ENCODE measurements at places on chromosomes 2 and 18.
A peak's percentile ranks its signal among the peaks of the same experiment; 100 is the strongest.

- no peak for DNase-seq
Measured at GRCh38 chr18:42156281-42156680, 201.2 kb downstream of the PIK3C3 start.

DNA sequence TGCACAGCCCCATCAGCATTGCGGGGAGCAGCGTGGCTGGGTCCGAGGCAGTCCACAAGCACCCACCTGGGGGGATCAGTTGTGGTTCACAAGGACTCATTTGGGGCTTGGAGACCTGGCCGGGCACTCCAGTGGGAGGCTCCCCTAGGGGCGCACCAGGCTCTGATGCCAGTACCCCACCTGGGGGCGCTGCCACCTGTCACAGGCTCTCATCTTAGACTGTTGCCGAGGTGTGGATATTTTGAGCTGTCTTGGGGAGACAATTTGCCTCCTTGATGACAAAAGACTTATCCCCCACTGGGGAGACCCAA lies 3.0 kb downstream of the ADRA2B start:
- peak; percentile 32 for DNase-seq

- DNase-seq: no peak
Measured at GRCh38 chr2:221431477-221431876, 140.6 kb downstream of the EPHA4 start.

- DNase-seq: no peak
Measured at GRCh38 chr18:10743766-10744165, 217.9 kb downstream of the NAPG start.

GRCh38 chr2:187617120-187617519 lies 62.9 kb upstream of the TFPI start:
- DNase-seq: no peak

DNA sequence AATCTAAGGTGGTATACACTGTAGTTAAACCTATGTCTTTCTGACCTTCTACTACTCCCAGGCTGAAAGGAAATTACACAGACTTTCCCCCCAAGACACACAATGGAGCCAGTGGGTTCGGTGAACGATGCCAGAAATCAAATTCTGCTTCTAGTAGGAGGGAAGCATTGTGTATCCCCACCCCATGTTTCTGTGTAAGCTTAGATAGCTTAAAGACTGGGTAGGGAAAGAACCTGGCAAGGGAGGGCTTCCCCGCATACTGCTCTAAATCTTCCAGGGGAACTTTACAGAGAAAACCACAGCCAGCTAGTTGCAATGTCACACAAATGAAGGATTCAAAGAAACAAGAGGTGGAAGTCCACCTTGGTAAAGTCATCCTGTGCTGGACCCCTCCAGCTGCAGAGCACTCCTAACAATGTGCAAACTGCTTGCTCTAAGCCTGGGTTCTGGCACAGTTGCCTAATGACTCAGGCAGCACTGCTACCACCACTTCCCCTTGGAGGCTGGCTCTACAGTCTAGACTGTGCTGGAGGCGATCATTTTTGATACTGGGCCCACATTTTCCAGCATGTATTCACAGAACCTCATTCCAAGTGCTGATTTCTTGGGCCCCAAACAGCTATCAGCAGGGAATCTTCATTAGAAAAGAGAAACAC lies 47.5 kb downstream of the TRIB2 start:
- DNase-seq: no peak

GRCh38 chr18:30991397-30991796 lies 51.1 kb downstream of the DSC3 start:
- no peak for DNase-seq

DNA sequence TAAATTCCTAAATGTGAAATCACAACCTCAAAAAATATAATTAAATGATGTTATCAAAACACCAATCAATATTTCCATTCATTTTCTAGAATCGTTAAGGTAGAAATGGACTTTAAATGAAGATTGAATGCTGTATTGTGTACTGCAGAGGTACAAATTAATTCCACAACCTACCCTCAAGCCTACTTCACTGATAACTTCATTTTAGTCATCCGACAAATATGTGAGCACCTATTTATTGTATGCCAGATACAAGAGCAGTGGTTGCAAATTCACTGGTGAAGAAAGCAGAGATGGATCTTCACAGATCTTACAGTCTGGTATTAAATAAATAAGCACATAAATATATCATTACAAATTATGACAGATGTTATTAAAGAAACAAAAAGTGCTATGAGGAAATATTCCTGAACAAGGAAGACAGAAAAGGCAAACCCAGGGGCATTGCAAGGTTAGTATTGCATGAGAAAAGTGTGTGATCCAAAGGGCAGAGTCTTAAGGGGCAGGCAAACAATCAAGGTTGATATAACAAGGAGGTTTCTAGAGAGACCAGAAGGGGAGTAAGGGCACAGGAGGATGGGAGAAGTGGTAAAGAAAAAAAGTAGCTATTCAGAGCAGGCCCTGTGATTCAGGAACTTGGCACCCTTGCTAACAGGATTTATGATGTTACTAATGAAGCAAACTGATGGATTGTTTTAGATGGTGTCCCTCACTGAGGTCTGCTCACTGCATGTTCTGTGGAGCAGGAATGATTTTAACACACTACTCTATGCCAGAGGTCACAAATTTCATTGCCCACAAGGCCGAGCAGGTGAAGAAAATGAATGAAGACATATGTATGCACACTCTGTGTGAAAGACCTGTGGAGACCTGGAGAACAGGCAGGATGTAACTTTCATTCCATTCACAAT lies 128.0 kb upstream of the CCDC150 start:
- no peak for DNase-seq

- no peak for DNase-seq
Measured at GRCh38 chr2:12452185-12452584, 264.6 kb upstream of the TRIB2 start.

GRCh38 chr2:30225131-30225762 lies 6.1 kb upstream of the LBH start:
- DNase-seq: peak; percentile 55

GRCh38 chr2:126864861-126865260 lies 33.8 kb upstream of the TEX51 start:
- DNase-seq: no peak

DNA sequence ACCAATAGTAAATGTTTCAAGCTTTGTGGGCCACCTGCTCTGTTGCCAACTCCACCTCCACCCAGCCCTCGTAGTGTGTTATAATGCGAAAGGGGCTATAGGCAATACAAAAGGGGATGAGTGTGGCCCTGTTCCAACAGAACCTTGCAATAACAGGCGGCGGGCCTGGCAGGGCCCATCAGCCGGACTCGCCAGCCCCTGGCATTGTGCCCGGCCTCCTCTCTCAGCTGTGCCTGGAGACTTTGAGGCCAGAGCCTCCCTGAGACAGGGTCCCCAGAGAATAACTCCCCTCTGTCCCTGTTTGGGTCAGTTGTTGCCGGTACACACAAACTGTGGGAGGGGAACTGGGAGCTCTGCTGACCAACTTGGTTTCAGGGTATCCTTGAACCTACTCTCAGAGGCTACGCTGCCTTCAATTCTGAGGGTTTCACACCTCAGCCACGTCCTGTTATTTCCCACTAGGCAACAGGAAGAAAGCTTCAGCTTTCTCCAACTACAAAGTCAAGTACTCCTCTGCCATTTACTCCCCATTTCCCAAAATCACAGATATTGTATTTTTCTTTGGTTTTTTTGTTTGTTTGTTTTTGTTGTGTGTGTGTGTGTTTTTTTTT lies 58.0 kb upstream of the ZNF236 start:
- DNase-seq: peak; percentile 40

- no peak for DNase-seq
Measured at GRCh38 chr2:149180226-149180875, 141.9 kb downstream of the LYPD6B start.

DNA sequence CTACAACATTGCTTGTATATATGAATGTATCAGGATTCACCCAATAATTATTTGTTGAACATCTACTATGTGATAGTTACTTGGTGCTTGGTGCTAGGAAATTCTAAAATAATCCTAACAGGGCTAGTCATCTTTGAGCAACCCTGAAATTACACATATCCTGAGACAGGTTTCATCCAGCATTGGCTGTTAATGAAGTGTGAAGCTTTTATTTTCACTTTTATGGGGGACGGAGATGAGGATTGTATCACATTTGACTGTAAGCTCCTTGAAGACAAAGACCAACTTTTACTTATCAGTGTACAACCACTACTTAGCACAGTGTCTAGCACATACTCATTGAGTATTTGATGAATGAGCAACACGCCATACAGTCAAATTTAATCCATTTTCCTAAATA lies 6.8 kb upstream of the GALM start:
- no peak for DNase-seq

- peak; percentile 79 for DNase-seq
Measured at GRCh38 chr2:233267516-233268245, 16.2 kb downstream of the ATG16L1 start.

DNA sequence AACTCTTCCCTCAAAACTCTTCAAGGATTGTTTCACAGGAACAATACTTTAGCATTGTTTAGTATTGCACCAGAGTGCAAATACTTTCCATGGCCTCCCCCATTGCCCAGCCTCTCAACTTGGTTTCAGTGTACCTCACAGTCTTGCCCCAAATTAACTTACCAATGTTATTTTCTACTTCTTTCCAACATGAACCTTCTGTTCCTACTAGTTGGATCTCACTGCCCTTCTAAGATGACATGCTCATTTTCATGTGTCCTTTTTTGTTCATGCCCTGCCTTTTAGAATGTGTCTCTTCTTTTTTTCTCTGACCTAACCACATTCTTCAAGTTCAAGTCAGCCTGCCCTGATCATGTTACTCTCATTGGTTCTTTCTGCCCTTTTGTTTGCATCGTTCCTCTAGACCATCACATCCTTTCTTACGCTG lies 4.1 kb downstream of the SPATS2L start:
- no peak for DNase-seq

DNA sequence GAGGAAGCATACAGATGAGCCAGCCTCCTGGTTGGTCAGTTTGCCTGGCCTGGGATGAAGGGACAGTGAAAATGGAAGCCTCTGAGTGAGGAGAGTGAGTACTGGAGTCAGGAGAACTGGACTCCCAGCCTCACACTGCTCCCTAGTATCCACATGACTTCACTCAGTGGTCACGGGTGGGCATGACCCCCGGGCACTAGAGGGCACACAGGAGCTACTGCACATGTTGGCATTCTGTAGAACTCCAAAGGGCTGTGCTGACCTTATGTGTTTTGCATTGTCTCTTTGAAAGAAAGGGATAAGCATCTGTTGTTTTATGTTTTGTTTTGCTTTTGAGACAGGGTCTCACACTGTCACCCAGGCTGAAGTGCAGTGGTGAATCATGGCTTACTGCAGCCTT lies 23.7 kb downstream of the NCAPH start:
- no peak for DNase-seq

- no peak for DNase-seq
Measured at GRCh38 chr2:170255971-170256370, 78.0 kb downstream of the MYO3B start.

- no peak for DNase-seq
Measured at GRCh38 chr2:110948027-110948674, 172.6 kb upstream of the BCL2L11 start.

- DNase-seq: no peak
Measured at GRCh38 chr2:240502430-240503121, 55.2 kb downstream of the ANKMY1 start.

DNA sequence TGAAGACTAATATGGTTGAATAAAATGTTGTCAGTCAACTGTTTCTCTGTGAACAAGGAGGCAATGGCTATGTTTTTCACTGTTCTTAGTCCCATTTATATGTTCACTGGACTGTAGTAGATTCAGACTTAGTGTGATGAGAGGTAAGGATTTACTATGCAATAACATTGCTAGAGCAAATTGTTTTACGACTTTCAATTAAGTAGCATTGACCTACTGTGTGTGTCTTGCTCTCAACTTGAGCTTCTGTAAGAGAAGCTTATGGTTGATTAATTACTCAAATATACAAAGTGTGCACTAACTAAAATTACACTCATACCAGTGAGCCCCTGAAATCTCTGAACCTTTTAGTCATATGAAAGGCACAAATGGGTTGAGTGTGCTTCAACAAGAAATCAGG lies 168.6 kb downstream of the RAPGEF4 start:
- no peak for DNase-seq

DNA sequence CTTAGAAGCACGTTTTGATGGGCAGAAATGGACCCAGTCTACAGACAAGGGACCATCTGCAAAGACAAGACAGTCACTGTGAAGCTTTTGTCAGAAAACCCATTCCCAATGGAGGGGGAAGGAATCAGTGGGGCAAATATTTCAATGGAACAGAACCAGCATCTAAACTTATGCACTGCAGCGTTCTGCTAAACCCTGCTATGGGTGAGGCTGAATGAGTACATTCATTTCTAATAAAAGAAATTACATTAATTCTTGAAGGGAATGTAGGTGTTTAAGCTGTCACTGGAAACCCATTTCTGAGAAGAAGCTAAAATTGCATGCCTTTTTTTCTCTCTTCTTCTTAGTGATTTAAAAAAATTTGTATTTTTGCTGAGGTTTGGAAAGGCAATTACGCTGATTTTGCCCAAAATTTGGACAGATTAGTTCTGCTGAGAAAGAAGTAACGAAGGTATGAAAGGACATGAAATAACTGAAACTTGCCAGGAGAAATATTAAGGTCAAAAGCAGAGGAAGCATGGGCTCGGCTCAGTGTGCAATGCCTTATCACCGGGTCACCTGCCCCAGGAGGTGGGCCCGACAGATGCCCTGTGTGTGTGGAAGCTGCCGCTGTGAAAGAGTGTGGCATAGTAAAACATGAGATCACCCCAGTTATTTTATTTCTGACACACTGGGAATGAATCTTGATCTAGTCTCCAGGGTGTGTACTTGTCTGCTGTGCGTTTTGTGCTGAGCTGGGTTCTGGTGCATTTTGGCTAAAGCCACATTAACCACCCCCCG lies 24.2 kb downstream of the SH3RF3 start:
- DNase-seq: no peak

GRCh38 chr2:177172034-177172880 lies 40.3 kb upstream of the HNRNPA3 start:
- no peak for DNase-seq

GRCh38 chr18:25350489-25351251 lies 1.3 kb downstream of the ZNF521 start:
- peak; percentile 40 for DNase-seq

DNA sequence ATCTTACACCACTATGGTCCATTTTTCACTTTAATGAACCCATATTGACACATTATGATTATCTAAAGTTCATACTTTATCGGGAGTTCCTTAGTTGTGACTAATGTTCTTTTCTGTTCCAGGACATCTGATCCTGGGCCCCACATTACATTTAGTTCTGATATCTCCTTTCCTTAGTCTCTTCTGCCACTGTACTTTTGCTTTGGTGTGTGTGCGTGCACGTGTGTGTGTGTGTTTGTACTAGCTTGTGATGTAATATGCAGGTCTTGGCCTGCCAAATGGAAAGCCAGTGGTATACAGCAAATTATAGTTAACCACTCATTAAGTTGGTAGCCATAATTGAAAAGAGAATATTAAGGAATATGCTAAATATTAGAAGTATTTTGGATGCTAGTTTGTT lies 88.0 kb downstream of the CDC42EP3 start:
- DNase-seq: no peak

DNA sequence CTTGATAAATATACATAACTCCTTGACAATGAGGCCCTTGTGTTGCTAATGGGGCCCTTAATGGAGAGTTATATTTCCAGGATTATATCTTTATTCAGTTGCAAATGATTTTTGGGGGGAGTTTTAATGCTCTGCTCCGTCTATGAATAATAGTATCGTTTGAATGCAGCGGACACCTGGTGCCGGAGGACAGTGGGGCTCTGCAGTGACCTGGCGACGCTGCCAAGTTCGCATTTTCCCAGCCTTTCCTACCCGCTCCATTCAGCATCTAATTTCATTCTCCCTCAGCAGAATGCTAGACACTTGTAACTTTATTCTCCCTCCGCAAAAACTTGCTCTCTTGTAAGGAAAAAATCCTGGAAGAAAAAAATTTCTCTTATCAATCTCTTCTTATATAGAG lies 257.6 kb upstream of the SALL3 start:
- DNase-seq: no peak

- DNase-seq: no peak
Measured at GRCh38 chr2:80244905-80245584, 59.5 kb downstream of the LRRTM1 start.
